ENCODE measurements at places on chromosomes 13 and 19. TPM values are rescaled to one million over a fixed set of nuclear protein-coding genes. Genes with fewer than 3 reads are reported as not detected.

Gene RASGRP4
- total RNA-seq, result 1.0 TPM

Gene PABPC3
- under 0.01 TPM for total RNA-seq

Gene ATXN8OS
- total RNA-seq, result not detected

Gene PLIN5
- total RNA-seq, result 2.1 TPM

Measured in skeletal muscle tissue (tissue), 5 donors.